ENCODE measurements at places on chromosomes 16 and 17.
A peak's percentile ranks its signal among the peaks of the same experiment; 100 is the strongest.

DNA sequence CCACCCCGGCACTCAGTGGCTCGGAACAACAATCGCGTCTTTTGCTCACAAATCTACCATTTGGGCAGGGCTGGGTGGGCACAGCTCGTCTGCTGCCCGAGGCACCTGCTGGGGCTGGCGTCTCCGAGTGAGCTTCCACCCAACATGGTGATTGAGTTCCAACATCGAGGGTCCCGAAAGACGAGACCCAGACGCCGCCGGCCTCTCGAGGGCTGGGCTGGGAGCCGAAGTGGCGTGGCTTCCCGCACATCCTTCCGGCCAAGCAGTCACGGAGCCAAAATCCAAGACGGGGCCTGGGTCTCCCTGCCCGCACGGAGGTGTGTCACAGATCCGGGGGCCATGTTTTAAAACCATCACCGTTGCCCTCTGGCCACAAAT lies 7.5 kb upstream of the ZFPM1 start:
- DNase-seq: no peak

GRCh38 chr16:87245511-87245910 lies 71.7 kb downstream of the C16orf95 start:
- DNase-seq: no peak

DNA sequence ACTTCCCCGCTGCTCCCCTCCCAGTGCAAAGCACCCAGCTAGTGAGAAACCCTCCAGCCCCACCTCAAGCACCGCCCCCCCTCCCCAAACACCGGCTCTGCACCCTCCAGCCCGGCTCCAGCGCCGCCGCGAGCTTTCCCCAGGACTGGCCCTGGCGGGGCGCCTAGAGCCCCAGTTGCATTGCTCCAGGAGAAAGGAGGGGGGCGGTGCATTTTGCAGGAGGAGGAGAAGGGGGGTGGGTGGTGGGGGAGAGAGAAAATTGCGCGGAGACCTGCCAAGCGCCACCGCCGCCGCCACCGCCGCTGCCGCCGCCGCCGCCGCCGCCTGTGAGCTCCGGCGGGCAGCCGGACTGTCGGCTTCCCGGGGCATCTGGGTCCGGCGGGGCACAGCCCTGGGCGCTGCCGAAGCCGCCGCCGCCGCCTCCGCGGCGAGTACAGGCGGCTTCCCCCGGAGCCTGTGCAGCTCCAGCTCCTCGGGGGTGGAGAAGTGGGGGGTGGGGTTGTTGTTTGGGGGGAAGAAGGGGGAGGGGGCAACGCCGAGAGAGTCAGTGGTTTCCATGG lies 333 bp upstream of the NOG start:
- peak; percentile 20 for DNase-seq

DNA sequence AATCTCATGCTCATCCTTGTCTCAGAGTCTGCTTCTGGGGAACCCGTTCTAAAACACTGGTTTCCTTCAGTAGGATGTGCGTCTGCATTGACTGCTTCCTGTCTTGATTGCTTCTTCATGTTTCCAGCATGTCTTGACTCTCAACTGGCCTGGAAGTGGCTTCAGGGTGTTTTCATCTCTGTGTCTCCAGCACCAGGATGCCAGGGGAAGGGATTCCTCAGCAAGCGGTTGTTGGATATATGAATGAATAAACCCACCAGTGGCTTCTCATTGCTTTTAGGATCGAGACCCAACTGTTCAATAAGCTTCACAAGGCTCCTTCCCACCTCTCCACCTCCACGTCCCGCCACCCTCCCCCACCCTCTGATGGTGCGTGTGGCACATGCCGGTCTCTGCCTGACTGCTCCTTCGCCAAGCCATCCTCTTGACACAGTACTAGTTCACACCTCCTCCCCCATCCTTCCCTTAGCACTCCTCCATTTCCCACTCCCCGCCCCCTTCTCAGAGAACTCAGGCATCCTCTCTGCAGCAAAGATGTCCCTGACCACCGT lies 14.1 kb upstream of the TNS4 start:
- no peak for DNase-seq

DNA sequence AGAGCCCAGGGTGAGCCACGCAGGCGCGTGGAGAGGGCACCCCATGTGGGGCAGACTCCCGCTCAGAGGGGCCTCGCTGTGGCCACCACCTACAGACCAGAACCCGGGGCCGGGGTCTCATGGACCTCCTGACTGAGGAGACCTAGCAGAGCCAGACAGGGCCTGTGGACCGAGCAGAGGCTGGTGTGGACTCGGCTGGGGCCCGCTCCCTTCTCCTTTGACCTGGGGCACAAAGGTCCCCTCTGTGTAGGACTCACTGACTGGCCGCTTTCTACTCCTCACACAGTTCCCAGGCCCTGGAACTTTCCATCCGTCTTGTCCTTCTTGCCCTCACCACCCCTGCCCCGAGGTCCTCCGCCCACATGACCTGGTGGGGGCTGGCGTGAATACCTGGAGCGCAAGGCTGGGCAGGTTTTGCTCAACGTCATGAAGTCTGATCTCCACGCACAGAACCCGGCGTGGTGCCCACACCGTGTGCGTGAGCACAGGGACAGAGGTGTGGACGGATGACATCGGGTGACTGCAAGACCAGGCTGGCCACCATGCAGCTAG lies 44.7 kb upstream of the ACSF3 start:
- DNase-seq: no peak

DNA sequence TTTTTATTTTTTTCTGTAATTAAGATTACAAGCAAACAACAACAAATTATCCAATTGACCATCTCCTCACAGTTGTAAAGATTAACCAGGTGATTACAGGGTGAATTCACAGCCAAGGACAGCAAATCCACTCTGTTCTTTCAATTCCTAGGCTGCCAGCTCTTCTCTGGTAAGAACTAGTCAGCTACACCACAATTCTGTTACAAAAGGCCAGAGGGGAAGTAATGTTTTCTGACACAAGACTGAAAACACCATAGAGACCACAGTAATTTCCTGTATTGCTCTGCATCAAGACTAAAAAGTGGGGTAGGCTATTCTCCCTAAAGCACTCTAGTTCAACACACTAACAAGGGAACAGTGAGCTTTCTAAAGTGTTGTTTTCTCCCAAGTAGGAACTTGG lies 10.6 kb downstream of the CA10 start:
- no peak for DNase-seq

- no peak for DNase-seq
These were observed 57.7 kb downstream of the TBC1D16 start for GRCh38 chr17:79977708-79978547.

- DNase-seq: no peak
These were observed 17.4 kb downstream of the CSF3 start for GRCh38 chr17:40032322-40033320.

DNA sequence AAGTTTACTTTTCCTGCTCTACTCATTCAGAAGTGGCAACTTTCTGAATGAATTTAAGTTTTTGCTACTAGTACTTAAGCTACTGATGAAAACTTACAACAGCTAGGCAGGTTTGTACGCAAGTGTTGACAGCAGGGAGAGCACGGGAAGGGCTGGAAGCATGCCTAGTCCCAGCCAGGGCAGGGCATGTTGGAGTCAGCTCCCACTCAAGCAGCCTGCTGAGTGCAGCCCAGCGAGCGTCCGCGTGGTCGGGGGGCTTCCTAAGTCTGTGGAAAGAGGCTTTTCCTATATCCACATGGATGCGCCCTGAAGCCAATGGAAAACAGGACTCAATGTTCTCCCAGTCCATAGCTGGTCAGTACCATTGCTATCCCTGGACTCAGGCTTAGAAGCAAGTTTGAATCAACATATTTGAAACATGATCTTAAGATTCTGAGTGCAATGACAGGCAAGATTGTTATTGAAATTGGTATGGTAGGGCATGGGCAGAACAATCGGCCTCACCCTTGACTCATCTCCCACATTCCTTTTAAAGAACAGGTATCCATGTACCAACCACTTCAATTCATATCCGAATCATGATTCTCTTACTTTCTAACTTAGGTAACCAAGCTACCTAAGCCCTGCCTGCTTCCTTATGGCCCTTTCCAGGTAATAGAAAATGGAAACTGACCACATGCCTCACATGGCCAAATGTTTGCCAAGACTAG lies 22.5 kb downstream of the CYB5D2 start:
- no peak for DNase-seq

DNA sequence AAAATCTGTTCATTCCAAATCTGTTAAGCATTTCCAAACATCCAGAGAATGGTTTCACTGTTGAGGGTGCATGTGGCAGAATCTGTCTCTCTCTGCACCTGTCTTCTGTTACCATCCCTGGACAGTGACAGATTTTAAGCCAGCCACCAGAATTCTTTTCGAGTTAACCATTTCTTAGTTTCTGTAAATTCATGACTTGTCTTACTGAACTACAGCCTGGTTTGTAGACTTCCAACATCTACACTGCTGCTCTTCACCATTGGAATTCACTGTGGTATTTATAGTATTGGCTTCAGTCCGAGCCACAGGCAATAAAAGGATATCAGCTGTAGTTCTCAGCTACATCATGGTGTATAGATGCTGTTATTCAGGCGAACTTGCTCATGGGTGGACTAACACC lies 47.6 kb downstream of the GOSR1 start:
- DNase-seq: no peak

- DNase-seq: peak; percentile 35
These were observed at the start of gene FLOT2 for GRCh38 chr17:28896884-28897768. Gene FLOT2, minus strand, starts transcription at chr17:28897733. Its CDS starts 159 bp downstream, at chr17:28897574.

DNA sequence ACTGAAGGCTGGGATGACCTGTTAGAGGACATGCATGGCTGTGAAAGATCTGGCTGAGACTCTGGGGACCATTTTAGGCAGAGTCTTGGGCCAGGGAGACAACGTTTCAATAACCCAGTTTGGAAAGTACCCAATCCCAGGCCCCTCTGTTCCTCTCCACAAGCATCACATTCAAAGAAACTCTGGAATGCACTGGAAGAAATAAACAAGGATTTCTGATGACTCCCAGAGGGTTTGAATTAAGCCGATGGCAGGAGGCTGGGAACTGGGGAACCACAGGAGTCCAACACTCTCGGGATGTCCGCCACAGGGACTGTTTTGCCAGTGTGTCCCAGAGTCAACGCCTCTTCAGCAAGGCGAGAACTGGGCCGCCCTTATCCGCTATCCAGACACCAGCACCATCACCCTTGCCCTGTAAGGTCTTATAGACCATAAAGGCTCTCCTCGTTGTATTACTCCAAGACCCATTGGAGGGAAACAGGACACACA lies 3.3 kb downstream of the PMP22 start:
- no peak for DNase-seq

DNA sequence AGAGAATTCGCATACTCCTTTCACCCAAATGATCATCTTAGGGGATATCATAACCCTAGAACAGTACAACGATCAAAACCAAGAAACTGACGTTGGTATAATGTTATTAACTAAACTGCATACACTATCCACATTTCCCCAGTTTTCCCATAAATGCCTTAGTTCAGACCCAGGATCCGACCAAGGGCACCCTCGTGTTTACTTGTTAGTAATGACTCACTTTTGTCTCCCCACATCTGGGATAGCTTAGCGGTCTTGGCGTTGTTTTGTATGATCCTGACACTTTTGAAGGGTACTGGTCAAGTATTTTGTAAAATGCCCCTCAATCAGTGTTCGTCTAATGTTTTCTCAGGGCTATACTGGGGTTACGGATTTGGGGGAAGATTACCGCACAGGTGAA lies 8.0 kb downstream of the HS3ST3A1 start:
- DNase-seq: no peak
